IPS-NIHi11 (cell line): ENCODE measurements at places on chromosomes 7 and 10.

- DNase-seq: no peak
These were observed 32.5 kb upstream of the PLXDC2 start for GRCh38 chr10:19783721-19784120.

- no peak for DNase-seq
These were observed 23.2 kb downstream of the NOLC1 start for GRCh38 chr10:102175415-102175814.

DNA sequence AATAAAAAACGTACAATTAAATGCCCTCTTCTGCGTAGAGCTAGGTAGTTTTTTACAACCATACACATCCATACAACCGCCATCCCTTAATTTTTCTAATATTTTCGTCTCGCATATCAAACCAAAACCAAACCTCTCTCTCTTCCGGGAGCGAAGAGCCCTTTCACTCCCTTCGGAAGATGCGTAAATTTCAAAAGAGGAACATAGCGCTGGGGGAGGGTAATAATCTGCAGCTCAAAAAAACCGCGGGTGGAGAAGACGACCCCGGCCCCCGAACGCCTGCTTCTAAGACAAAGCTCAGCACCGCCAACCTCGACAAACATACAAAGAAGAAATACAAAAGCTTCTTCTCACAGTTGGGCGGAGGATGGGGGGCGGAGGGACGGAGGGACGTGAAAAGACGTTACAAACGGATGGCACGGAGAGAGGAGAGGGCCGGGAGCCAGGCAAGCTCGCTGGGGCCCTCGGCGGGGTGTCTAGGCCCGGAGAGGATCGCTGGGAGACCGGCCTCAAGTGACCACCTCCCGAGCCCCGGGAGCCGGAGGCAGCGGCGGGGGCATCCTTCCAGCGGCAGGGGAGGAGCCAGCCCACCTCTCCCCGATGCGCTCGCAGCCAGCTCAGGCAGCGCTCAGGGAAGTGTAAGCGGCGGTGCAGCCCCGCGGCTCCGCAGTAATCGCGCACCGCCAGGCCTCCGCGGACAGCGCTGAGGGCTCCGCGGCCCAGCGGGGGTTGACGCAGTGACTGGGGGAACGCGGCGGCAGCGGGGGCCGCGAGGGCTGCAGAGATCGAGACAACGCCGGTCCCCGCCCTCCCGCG is 851 bp downstream of the MKRN1 start:
- DNase-seq: peak; percentile 70

GRCh38 chr10:62813981-62814380 is 2.2 kb downstream of the EGR2 start:
- DNase-seq: no peak

DNA sequence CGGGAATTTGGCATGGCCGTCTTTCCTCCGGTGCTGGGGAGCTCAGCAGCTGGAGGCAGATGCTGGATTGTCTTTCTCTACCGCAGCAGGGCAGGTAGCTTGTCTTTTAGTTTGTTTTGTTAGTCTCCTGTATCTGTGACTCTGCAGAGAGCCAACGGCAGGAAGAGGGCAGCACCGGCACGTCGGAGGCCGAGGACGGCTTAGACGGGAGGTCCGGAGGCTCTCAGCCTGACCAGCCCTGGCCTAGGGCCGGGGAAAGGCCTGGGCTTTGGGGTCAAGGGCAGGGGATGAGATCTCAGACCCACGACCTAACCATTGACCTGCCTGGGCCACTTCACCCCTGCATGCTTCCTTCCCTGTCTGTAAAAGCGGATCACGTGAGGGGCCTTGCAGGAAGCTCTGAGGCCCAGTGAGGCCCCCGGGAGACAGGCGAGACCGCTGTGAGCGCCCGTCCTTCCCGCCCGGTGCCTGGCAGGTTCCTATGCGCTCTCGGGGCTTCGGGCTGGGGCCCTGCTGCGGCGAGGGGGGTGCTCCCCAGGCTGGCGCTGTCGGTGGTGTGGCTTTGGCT is 72.7 kb downstream of the LHPP start:
- peak; percentile 62 for DNase-seq

DNA sequence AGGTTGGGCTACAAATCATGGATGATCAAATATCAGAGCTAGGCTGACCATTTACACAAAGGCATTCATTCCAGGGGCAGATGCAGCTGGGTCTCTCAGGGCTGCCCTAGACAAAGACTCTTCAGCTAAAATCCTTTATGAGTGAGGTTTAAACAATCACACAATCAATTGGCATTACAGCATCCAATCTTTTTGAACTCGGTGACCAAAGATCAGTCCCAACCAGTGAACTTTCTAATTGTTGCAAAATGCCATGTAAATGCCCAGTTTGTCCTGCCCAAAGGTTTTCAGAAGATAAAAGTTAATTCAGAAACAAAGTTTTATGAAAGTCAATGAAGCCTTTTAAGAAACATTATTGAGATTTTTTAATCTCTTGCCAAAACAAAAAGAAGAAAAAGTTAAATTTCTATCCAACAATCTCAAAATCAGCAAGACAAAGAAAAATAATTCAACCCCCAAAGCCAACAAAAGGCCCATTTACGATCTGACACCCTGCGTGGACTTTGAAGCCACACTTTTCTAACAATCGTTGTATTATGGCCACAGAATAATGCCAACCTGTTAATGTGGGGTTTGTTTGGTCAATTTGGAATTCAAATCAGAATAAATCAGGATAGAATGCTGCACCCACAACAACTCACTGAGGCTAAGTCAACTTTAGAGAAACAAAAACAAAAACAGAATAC is 40.9 kb downstream of the GPR37 start:
- DNase-seq: no peak
